Heart right ventricle (tissue), 16 donors: ENCODE measurements at places on chromosomes 11 and 22. TPM values are rescaled to one million over a fixed set of nuclear protein-coding genes. Genes with fewer than 3 reads are reported as not detected.

DNA sequence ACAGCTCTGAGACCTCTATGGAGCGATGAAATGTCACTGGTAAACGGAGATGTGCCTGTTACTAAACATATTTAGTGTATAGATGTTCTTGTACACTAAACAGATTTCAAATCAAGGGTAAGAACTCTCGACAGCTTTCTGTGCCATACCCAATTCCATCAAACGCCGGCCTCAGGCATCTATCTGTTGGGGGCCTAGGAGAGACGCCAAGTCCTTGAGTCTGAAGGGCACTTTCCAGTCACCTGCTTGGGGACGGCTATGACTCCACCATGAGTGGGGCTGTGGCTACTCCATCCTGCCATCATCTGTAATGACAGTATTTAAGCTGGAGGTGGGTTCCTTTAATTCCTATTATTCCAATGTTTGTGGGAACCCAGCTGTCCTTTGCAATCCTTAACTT is 87.8 kb downstream of the SHANK2 start:
- no peaks in the 10 kb centered on the region for H3K27me3 ChIP-seq
- no peak for DNase-seq
- H3K4me1 ChIP-seq = no peaks in the 10 kb centered on the region
- H3K27ac ChIP-seq = no peak overlapping the region
- no peaks in the 10 kb centered on the region for H3K36me3 ChIP-seq

GRCh38 chr11:103953797-103954486 is 82.5 kb upstream of the DDI1 start:
- H3K27ac ChIP-seq = no peak overlapping the region
- H3K27me3 ChIP-seq = no peaks in the 10 kb centered on the region
- H3K4me1 ChIP-seq = no peaks in the 10 kb centered on the region
- no peaks in the 10 kb centered on the region for H3K36me3 ChIP-seq
- H3K4me3 ChIP-seq = no peak overlapping the region
- DNase-seq = no peak

DNA sequence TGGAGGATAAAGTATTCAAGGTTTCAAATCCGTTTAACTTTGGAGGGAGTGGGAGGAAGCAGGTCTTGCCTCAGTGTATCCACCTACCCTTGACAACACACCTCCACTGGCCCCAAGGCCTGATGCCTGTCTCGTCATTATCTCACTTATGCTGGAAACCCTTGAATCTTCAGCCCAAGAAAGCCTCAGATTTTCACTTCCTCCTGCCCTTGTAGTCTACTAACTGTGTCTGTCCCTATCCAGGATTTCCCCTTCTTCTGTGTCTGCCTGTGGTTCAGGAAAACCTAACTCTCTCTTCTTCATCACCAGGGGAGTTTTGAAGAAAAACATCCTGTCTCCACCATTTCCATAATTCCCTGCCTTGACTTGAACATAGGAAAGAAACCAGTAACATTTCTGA is 56.1 kb downstream of the SYT9 start:
- no peaks in the 10 kb centered on the region for H3K4me1 ChIP-seq
- H3K27me3 ChIP-seq = no peaks in the 10 kb centered on the region
- H3K4me3 ChIP-seq = no peak overlapping the region
- H3K36me3 ChIP-seq = no peaks in the 10 kb centered on the region
- H3K27ac ChIP-seq = no peak overlapping the region

The SMC1B gene
- total RNA-seq = not detected

The FAM76B gene
- 8.1 TPM for total RNA-seq

The PGA4 gene
- not detected for total RNA-seq

GRCh38 chr11:81705283-81705682 is 1028.4 kb downstream of the FAM181B start:
- H3K4me1 ChIP-seq = no peaks in the 10 kb centered on the region
- no peaks in the 10 kb centered on the region for H3K36me3 ChIP-seq
- H3K4me3 ChIP-seq = no peak overlapping the region
- no peak overlapping the region for H3K27ac ChIP-seq
- H3K27me3 ChIP-seq = no peaks in the 10 kb centered on the region

DNA sequence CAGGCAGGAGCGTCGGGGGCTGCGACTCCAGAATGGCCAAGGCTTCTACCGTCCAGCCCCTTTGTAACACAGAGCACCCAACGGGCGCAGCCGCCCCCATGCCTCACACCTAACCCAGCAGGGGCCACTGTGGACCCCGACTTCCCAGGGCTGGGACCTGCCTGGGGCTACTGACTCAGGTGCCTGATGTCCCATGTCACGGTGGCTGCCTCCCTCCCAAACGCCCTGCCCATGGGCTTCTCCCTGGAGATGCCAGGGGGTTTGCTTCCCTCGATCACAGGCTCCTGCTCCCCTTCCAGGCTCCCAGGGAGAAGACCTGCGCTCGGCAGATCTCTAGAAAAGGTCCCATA is 84.0 kb downstream of the MYEOV start:
- no peak overlapping the region for H3K4me3 ChIP-seq
- H3K27me3 ChIP-seq = no peaks in the 10 kb centered on the region
- DNase-seq = no peak
- peaks cover 4% of the 10 kb centered on the region for H3K4me1 ChIP-seq
- H3K27ac ChIP-seq = no peak overlapping the region

DNA sequence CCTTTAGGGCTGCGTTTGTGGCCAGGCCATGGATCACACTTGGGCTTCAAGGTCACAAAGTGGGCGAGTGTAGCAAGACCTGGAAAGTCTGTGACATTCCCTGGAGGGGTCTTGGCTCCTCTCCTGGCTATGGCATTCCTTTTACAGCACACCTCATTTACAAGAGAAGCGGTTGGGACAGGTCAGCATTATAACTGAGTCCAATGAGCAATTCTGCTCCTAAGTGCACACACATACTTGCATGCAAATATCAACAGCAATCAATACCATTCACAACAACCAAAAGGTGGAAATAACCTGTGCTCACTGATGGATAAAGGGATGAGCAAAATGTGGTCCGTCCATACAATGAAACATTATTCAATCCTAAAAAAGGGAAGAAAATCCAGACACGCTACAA is 298.2 kb downstream of the CTTN start:
- no peak for DNase-seq
- H3K4me3 ChIP-seq = no peak overlapping the region
- H3K36me3 ChIP-seq = no peaks in the 10 kb centered on the region
- no peak overlapping the region for H3K27ac ChIP-seq
- no peaks in the 10 kb centered on the region for H3K27me3 ChIP-seq

GRCh38 chr11:76903325-76903724 is 42.6 kb downstream of the ACER3 start:
- no peaks in the 10 kb centered on the region for H3K36me3 ChIP-seq
- H3K4me3 ChIP-seq = no peak overlapping the region
- DNase-seq = no peak
- H3K4me1 ChIP-seq = no peaks in the 10 kb centered on the region
- H3K27ac ChIP-seq = no peak overlapping the region

- no peak overlapping the region for H3K27ac ChIP-seq
- no peaks in the 10 kb centered on the region for H3K36me3 ChIP-seq
- no peak for DNase-seq
- no peaks in the 10 kb centered on the region for H3K4me1 ChIP-seq
- H3K4me3 ChIP-seq = no peak overlapping the region
These were observed 12.0 kb downstream of the FGF3 start for GRCh38 chr11:69807106-69807815.

The PAMR1 gene
- 13.8 TPM for total RNA-seq

GRCh38 chr11:99683933-99684332 is 663.2 kb downstream of the CNTN5 start:
- H3K4me3 ChIP-seq = no peak overlapping the region
- no peaks in the 10 kb centered on the region for H3K27me3 ChIP-seq

DNA sequence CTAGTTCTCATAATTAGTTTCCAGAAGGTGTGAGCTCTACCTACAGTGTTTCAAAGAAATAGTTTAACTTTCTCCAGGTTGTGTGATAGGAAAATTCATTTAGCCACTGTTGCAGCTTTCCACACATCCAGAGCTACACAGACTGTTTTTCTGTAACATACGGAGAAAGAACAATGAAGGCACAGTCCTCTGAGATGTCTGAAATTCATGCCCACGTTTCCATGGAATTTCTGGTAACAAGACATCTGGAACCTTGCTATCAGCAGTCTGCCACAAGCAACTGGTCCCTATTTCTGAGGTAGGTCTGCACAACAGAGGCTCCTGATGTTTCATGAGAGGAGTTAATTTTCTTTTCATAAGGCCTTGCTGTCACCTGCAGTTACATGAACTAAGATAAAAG is 273.3 kb upstream of the C11orf87 start:
- H3K4me1 ChIP-seq = no peaks in the 10 kb centered on the region
- DNase-seq = no peak
- H3K4me3 ChIP-seq = no peak overlapping the region
- no peaks in the 10 kb centered on the region for H3K36me3 ChIP-seq
- no peak overlapping the region for H3K27ac ChIP-seq
